ENCODE measurements at places on chromosomes 7 and 10.

DNA sequence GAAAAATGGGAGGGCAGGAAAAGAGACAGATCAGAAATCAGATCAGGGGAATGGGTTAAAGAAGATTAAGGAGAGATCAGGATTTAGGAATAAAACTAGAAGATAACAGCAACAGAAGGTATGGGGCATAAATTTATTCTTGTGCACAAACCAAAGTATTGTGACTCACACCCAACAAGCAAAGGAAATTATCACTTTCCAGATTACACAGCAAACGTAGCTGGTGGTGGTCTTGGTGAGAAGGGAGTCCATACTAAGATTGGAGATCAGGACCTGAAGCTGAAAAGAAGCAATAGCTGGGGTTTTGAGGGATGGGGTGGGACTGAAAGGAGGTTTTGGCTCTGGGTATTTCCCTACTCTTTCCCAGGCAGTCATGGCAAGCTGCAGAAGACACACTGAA lies 3.5 kb upstream of the MYOZ1 start:
- DNase-seq, result no peak

GRCh38 chr7:104979167-104979841 lies 34.7 kb upstream of the KMT2E start:
- no peak for DNase-seq

DNA sequence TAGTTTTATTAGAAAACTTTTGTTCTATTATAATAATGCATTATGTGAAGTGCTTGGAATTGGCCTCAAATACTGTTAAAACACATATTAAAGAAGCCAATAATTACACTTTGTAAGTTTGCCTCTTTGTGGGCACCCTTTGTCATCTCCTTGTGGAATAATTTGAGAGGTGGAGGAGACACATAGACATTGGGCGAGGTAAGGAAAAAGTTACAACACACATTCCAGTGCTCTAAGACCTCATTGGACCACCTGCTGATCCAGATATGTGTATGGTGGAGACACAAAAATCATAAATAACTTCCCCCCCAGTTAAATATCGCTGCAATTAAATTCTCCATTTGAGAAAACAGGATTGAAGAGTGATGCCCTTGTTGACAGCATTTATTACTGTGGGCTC lies 511.8 kb downstream of the GFRA1 start:
- no peak for DNase-seq

- DNase-seq, result no peak
These were observed 38.2 kb downstream of the RPS24 start for GRCh38 chr10:78071857-78072179.

- no peak for DNase-seq
These were observed 776 bp downstream of the TMEM184A start for GRCh38 chr7:1555046-1555812.

DNA sequence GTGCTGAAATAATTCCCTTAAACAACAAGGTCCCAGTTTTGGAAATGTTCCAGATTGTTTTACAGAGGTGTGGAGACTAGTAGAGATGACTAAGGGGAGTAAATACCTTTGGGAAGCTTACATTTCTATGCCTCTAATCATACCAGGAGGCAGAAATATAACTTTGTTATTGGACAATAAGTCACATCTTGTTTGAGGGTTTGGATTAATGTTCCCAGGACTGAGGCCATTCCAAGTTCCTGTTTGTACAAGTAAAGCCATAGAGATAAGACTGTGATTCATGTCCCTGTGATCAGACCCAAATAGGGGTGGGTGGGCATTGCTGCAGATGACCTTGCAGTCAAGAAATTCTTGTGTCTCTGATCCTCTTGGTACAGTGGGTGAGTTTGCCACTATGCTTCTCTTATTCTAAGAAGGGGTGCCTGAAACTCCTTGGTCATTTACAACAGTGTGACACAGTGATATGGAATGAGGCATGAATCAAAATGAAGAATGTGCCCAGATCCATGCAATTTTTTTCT lies 508.3 kb downstream of the SORCS3 start:
- DNase-seq, result no peak

DNA sequence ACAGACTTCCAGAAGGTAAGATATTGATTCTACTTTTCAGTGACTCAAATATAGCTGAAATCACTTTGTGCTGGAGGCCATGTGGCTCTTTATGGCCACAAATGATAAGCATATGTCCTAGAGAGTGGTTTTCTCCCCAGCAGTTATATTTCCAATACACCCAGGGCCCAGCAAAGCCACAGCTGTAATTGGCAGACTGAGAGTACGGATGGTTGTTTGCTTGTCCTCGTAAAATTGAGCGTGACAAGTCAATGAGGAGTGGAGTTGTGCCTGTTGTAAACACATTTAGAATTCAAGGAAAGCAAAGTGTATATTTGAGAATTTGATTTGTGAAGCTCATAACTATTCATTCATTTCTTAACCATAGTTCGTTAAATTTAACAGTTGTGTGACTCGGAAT lies 201.8 kb downstream of the LHFPL3 start:
- peak; percentile 16 for DNase-seq

- DNase-seq, result no peak
These were observed 91.4 kb downstream of the CCDC71L start for GRCh38 chr7:106569500-106569929.

DNA sequence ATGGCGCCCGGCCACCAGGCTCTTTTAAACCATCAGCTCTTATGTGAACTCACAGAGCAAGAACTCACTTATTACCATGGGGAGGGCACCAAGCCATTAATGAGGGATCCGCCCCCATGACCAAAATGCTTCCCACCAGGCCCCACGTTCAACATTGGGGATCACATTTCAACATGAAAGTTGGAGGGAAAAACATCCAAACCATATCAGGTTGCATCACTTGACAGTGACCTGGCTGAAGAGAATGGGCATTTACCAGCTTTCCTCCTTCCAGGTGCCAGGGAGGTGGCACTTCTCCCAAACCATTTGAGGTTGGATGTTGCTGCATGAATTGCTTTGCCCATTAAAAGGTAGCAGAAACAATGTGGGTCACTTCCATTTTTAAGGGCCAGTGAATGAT lies 115.6 kb upstream of the TNS3 start:
- DNase-seq, result no peak

- DNase-seq, result no peak
These were observed 540.2 kb downstream of the LRMDA start for GRCh38 chr10:75971402-75972211.

DNA sequence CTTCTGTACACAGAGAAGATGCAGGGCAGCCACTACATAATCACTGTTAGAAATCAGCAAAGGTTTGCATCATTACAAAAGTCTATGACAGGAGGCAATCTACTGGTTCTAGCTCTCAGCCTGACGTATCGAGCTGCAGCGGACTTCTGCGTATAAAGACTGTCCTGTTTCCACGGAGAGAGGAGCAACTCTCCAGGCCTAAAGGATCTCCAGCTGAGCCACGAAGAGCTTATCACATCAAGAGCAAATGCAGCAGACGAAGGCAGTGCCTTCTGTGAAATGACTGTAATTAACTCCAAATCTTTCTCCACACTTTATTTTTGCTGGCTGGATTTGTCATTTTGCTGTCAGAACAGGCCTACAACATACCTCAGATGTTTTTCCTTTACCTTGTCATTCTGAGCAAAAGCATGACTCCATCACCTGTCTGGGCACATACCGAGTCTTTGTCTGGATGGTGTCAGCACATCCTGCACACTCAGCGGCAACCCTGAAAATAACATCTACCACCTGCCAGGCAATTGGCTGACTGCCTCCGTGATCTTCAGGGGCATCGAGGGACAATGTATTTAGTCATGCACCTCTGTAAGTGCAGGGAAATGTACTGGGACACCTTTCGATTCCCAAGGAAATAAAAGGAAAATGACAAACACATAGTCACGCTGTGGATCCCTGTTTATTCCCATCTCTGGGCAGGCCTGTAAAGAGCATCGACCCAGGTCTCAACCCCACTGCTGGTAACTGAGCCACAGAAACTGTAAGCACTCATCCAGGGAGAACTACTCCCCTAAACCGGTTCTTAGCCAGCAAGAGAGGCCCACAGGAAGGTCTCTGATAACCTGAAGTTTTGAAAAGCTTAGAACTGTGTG lies 26.3 kb upstream of the SH3PXD2A start:
- DNase-seq, result peak; percentile 73

- DNase-seq, result no peak
These were observed 87.3 kb downstream of the CCSER2 start for GRCh38 chr10:84415539-84416244.

DNA sequence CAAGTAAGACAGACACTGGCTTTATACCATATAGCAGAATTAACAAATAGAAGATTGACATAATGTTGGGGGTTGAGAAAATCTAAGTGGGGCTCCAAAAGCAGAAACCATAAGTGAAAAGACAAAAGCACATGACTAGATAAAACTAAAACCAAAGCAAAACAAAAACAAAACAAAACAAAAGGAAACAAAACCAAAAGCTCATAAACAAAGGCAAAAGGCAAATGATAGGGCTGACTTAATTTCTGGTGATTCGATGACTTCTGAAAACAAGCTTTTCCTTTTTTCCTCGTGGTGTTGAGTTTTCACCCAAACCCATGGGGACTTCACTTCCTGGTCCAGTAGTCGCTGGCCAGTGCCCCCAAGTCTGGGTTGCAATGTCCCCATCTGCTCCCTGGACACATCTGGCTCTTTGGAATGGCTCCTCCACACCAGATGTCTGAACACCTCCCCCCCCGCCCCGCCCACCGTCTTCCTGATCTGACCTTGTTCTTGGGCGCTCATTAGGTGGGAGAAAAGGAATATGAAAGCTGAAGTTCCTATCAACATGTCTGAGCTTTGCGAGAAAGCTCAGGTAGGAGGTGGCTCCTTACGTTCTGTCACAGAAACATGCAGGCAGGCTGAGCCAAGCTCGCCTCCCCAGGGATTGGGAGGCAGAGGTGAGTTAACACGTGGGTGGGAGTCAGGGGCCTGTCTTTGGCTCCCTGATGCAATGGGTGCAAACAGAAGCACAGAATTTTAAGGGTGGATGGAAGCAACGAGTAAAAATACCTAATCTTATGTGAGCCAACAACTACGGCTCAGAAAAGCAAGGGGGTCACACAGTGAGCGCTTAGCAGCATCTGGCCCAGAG lies 121.0 kb downstream of the NEURL1 start:
- no peak for DNase-seq

GRCh38 chr7:28811008-28811407 lies 147.1 kb downstream of the TRIL start:
- DNase-seq, result no peak

DNA sequence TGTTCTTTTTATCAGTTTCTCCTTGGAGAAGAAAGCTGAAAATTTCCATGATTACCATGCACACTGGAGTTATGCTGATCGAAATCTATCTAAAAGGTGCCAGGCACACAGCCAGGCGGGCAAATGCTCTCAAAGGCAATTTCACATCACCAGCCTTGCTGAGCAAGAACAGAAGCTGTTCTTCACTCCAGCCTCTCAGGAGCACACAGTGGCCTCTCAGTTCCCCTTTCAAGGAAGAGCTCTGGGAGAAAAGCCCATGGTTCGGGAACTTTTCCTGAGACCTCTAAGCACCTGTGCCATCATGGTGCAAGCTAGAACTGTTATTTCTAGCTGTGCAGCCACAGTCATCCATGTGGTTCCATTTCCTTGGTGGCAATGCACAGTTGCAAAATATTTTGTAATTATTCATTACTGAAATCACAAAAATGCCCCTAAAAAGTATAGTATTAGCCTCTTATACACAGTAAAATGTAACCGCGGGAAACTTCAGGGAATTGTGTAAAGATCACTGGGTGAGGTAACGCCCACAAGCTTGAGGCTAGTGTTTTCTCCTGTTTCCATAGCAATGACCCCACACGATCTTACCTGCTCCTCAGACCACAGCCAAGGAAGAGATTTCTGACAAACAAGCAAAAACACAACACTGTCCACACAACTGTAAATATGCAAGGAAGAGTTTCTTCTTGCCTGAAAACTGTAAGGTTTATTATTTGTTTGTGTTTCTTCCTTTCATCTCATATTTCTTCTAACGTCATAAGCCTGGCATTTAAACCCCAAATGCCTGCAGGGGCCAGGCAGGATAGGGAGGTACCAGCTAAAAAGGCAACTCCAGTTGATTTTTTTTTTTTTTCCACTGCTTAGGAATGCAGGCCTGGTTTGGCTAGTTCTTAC lies 121.2 kb downstream of the FAM107B start:
- no peak for DNase-seq

DNA sequence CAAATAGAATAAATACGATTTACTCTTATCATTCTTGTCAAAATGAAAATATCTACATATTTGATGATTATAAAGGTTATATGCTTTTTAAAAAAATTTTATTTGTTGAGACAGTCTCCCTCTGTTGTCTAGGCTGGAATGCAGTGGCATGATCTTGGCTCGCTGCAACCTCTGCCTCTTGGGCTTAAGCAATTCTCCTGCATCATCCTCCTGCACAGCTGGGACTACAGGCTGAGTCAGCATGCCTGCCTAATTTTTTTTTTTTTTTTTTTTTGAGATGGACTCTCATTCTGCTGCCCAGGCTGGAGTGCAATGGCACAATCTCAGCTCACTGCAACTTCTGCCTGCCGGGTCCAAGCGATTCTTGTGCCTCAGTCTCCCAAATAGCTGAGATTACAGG lies 48.9 kb downstream of the PUS7 start:
- no peak for DNase-seq

GRCh38 chr7:21218155-21218554 lies 209.7 kb upstream of the SP4 start:
- DNase-seq, result no peak

GRCh38 chr10:58341947-58342346 lies 7.1 kb downstream of the UBE2D1 start:
- no peak for DNase-seq

DNA sequence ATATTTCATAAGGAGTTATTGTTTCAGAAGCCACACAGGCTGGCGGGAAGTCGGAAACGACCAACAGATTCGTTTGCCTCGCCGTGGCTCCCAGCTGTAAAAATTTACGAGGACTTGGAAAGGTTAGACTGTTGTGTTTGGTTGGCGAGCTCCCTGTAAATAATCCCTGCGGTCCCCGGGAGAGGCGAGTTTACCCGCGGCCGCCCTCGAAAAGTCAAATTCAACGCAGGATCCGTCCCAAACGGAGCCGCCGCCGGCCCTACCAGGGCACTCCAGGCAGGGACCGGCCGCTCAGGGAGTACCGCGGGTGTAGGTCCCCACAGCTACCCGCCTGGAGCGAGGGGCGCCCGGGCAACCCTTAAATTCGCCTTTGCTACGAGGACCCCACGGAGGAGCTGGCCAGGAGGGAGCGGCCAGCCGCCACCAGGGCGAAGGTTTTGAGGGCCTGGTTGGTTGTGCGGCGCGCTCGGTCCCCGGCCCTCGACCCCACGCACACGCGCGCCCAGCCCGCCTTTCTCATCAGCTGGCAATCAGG lies 726 bp upstream of the HOXA9 start:
- no peak for DNase-seq

DNA sequence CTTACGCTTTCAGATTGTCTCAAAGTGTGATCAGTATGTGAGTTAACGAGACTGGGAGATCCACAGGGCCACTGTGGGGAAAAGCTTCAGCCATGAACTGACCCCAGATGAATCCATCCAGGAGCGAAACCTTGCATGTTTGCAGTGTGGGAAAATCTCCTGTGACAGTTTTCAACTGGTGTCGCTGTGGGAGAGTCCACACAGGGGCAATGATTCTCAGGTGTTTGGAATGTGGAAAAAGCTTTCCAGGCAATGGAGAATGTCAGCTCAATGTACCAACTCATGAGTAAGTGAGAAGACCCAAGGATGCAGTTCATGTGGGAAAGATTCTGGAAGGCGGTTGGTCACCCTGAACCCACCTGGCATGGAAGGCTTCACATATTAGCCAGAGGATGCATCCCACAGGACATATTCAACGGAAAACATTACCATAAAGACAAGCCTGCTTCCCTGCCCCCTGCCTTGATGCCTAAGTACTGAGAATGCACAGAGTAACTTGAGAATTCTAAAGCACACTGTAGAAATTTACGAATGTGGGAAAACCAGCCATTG lies 204.1 kb upstream of the BMPER start:
- no peak for DNase-seq
